ENCODE measurements at places on chromosomes 5 and 9. TPM values are rescaled to one million over a fixed set of nuclear protein-coding genes. Genes with fewer than 3 reads are reported as not detected.

Gene FAM81B
- total RNA-seq = not detected

Gene C5orf58
- not detected for total RNA-seq

Gene PDE4D
- 58.8 TPM for total RNA-seq

Gene SKIC3
- total RNA-seq = 23.4 TPM

Gene PCDHB4
- not detected for total RNA-seq

Gene DAB2
- total RNA-seq = 7.6 TPM

Gene TMEM174
- not detected for total RNA-seq

Gene CARTPT
- total RNA-seq = not detected

Gene RASGRF2
- 1.6 TPM for total RNA-seq

Gene PCDHA12
- 2.9 TPM for total RNA-seq

Gene DNAI1
- total RNA-seq = not detected

Gene PURA
- total RNA-seq = 4.9 TPM

Gene IL5
- not detected for total RNA-seq

Gene HRH2
- total RNA-seq = 0.51 TPM

Gene OGN
- total RNA-seq = not detected

Gene NR4A3
- total RNA-seq = 2.9 TPM

Gene RIOK2
- 17.8 TPM for total RNA-seq

Gene SPATA31E1
- not detected for total RNA-seq

Gene RNF183
- not detected for total RNA-seq

Gene SLC28A3
- total RNA-seq = 0.03 TPM

Gene DDX4
- total RNA-seq = not detected
